ENCODE measurements at places on chromosomes 12 and 14.

DNA sequence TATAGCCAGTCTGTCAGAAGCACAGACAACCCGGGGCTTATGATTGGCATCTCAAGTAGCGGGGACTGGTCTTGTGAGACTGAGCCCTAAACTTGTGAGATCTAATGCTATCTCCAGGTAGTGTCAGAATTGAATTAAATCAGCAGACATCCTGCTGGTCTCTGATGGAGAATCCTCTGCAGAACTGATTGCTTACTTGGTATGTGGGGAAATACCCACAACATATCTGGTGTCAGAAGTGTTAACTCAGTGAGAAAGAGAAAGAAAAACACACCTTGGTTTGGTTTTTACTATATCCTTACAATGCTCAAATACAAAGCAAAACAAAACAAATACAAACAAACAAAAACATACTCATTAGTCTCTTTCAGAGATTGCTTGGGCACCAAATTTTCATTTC is 10.0 kb downstream of the SEL1L start:
- DNase-seq, result no peak

GRCh38 chr14:103923863-103924262 is 4.4 kb upstream of the TDRD9 start:
- DNase-seq, result no peak

DNA sequence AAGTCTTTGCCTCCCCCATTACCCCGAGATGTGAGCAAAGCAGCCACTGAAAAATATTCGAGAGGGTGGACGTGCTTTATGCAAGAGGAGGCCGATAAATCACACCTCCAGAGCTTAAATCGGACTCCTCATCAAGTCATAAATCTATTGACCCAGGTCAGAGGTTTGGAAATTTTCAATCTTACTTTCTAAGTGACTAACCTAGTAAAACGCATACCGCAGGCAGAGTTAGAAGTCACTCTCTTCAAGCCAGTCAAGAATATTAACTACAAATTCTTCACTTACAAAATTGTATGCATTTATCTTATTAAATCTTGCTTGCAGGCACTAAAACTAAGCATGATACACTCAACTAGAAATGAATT is 34.9 kb downstream of the GPHB5 start:
- DNase-seq, result no peak

DNA sequence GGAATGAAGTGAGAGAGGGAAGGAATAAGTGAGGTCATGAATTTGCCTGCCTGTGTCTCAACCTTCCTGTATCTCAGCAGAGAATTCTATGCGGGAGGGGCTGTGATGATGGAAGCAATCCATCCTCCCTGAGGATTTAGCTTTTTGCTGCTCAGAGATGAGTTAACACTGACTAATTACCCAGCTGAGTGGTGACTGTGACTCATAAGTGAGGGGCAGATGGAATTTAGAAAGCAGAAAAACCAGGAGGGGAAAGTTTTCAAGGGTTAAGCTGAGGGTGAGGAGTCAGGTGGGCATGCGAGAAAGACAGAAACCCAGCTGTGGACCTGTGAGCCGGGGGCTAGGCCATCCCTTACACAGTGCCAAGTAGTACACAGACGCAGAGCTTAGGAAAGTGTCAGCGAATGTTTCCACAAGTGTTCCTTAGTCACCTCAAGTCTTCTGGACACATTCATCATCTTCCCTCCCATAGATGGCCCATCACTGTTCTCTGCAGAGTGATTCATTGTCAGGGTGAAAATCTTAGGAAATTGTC is 277.9 kb downstream of the IPO8 start:
- no peak for DNase-seq

DNA sequence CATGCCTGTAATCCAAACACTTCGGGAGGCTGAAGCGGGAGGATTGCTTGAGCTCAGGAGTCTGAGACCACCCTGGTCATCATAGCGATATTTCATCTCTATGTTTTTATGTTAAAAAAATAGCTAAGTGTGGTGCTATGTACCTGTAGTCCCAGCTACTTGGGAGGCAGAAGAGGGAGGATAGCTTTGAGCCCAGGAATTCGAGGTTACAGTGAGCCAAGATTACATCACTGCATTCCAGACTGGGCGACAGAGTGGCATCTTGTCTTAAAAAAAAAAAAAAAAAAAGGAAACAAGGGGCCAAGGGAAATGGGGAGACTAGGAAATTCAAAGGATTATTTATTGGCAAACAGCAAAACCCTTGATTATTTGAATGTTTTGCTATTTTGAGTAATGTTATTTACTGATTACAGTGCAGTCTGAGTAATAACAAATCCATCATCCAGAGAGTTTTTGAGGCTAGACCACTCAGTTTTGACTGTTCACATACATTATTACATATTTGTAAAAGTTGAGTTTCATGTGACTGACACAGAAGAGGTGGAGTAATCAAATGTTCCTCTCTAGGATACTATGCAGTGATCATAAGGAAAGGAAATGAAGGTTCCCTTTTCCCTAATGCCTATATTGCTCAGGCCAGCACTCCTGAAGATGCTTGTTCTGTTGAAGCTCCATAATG is 40.8 kb downstream of the PRKCH start:
- DNase-seq, result no peak

DNA sequence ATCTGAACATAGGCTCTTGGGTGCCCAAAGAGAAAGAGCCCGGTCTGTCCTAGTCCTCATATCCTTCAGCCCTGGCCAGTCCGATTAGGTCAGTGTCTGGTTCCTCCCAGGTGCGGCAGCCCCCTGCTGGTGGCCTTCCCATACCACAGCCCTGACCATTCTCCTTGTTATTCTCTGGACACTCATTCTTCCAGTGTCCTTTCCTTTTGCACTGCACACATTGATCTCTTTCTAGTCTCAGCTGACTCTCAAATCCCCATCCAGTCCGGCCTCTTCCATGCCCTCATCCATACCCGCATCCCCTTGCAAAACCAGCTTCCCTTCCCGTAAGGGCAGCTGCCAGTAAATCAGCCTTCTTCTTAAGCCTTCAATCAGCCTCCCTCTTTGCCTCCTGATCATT is 1316.3 kb downstream of the TMEM121 start:
- DNase-seq, result no peak

GRCh38 chr12:15591811-15592210 is 197.4 kb downstream of the EPS8 start:
- DNase-seq, result no peak

DNA sequence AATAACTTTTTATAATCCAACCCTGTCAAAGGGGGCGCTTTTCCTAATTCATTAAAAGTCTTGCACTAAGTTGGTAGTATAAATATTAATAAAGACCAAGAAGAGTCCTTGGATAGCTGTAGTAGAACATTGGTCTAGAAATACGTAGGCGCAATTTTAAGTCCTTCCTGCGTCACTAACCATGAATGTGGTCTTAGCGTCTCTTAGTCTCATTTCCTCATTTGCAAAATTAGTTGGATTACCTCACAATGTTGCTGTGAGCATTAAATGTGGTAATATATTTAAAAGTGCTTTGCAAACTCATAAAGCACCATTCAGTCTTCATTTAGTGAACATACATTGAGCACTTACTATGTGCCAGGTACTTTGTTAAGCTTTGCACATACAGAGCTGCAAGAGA is 149.7 kb downstream of the AEBP2 start:
- no peak for DNase-seq

DNA sequence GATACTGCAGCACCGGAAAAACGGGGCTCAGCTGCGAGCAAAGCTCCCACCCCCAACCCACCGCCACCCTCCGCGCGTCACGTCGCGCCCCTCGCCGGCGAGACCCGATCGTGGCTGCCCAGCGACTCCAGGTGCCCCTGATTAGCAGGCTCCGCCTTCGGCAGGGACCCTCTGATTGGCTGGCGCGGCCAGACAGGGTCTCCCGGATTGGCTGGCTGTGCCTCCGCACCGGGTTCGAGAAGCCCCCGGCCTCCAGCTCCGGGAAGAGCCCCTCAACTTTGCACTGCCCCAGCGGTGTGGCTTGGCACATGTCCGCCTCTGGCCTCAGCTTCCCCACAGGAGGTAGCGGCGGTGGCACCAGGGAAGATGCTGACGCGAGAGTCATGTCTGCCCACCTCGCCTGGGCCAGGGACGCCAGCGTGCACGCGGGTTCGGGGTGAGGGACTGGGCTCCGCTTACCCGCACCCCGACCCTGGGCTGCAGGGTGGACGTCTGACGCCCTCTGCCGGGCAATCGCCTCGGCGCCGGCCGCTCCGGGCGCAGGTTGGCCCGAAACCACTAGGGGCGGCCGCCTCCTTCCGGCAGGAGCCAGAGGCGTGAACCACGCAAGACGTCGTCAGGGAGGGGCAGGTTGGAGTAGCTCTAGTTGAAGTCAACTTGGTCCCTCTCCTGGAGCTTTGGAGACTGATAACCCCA is 498 bp upstream of the RHOF start:
- peak; percentile 94 for DNase-seq

DNA sequence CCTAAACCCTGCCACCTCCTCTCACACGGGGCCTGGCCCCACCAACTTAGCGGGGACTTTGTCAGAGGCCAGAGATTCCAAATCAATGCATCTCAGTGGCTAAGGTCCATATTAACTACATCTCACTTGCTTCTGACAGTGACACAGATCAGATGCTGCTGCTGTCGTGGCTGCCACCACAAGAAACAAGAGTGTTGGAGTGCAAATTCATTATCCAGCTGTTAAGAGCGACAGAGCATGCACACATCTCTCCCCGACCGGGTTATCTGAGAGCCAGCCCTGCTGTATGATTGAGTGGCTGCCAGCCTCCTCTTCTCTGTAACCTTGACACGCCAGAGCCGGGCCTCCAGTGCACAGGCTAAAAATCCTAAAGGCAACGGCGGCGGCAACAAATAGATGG is 40.2 kb downstream of the SPRING1 start:
- DNase-seq, result no peak

- DNase-seq, result no peak
Observed at GRCh38 chr12:76929499-76929898, 50.7 kb upstream of the CSRP2 start.

- DNase-seq, result no peak
Observed at GRCh38 chr14:86501611-86502010, 971.7 kb downstream of the FLRT2 start.

DNA sequence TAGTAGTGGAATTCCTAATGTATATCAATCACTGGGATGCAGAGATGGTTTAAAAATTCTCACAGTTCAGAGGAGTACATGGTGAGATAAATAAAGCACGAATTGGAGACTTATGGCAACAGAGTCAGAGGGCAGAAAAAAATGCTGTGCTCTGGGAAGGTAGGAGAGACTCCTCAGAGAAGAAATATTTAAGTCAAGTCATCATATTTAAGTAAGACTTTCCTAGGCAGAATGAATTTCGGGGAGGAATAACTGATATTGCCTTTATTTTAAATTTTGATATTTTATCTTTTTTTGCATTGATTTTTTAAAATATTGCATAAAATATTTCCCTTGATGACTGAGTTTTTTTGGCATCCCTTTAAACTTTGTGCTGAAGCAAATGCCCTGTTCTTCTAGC is 67.4 kb downstream of the OTOGL start:
- DNase-seq, result no peak

DNA sequence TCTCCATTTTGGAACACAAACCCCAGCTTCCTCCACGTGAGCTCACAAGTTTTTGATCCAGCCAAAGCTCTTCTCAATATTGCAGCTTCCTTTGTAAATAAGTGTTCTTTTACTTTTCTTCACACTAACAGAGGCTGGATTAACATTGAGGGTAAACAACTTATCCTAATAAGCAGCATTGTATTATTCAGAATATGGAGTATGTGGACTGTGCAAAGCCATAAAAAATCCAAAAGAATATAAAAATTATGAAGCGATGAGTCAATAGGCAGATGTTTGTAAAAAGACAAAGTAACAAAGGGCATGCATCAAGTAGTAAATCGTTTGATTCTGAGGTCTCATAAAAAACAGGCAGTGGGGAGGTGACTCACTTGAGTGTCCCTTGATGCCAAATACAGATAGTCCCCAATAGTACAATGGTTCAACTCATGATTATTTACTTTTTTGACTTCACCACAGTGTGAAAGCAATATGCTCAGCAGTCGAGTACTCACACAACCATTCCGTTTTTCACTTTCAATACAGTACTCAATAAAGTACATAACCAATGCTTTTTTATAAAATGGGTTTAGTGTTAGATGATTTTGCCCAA is 23.1 kb upstream of the KCNK10 start:
- DNase-seq, result no peak

DNA sequence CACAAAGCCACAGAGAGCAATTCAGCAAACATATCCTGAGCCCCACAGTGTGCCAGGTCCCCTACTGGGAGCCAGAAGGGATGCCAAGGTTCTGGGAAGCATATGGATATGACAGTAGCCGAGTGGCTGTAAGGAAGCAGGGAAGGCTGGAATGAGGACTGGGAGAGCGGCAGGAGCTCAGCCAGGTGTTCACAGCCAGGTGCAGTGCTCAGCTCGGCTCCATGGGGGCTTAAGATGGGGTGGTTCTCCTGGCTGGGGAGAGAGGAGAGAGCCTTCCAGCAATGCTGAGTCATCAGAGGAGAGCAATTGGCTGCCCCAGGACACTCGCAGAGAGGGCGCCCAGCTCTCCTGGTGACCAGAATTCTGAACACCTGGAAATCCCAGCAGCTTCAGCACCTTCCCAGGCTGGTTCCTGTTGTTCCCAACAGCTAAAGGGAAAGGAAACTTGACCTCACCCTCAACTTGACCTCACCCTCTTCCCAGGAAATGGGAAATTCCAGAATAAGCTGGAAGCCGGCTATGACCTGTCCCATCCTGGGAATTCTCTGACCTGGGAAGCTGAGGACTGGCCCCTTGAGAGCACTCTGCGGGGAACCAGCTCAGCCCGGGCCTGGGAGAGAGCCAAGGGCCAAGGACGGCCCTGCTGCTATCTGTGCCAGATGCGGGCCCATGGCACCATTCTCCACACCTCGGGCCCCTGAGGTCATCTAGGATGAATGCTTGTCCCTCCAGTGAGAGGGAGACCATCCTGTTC is 34.6 kb downstream of the SLC6A12 start:
- DNase-seq, result no peak

GRCh38 chr12:93441081-93441616 is 598 bp downstream of the UBE2N start:
- DNase-seq, result no peak

DNA sequence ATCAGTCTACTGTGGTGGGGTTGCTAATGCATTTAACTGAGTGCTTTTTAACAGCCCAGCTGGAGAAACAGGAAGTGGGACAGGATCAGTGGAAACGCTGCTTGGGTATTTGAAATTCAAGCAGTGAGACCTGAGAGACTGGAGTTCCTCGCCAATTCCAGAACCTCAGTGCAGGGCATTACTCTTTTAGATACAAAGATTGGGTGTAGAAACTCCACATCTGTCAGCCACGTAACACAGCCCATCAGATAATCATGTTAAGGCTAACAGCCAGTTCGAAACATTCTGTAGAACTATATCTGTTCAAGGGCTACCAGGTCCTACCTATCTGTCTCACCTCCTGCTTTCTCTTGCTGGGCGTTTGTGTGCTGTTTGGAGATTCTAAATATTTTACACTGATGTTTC is 45.5 kb downstream of the RAD52 start:
- no peak for DNase-seq

- DNase-seq, result no peak
Observed at GRCh38 chr12:115079760-115080159, 395.8 kb upstream of the TBX3 start.

GRCh38 chr14:102588821-102589220 is 3.6 kb upstream of the RCOR1 start:
- no peak for DNase-seq
